Neuronal stem cell (in vitro differentiated cells): ENCODE measurements at places on chromosomes 16 and 17.

- DNase-seq, result no peak
These were observed 5.1 kb downstream of the ERBB2 start for GRCh38 chr17:39704821-39705551.

GRCh38 chr16:26749072-26749471, 317.7 kb upstream of the C16orf82 start:
- no peak for DNase-seq

DNA sequence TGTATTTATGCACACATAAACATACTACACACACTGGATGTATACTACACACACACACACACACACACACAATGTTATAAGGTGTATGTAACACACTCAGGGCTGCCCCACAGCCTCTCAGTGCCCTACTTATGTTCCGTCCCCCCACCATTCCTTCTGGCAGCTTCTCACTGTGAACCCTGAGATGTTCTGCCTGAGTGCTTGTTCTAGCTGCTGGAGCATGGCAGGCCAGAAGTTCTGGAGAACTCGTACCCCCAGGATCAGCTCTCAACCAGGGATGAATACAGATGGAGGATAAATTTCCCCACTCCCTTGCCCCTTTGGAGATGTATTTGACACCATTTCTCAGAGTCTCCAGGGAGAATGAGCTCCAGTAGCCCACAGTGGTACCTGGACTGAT, 76.4 kb downstream of the CDH13 start:
- DNase-seq, result no peak

- no peak for DNase-seq
These were observed 28.4 kb downstream of the PPM1D start for GRCh38 chr17:60628252-60628889.

DNA sequence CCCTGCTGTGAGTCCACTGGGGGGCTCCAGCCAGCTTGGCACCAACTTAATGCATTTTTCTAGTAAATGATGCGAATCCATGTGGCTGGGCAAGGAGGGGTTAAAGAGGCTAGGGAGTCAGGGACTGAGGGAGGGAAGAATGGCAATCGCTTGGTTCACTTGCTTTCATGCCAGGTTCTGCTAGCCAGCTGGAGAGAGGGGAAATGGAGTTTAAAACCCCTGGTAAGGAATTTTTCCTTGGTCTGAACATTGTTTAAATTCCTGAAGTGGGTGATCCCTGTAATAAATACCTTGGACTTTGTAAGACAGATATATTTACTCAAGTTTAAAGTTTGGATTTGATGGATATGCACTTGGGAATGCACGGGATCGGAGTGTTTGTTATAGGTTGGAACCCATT, 22.8 kb downstream of the ANKFN1 start:
- no peak for DNase-seq
